ENCODE measurements at places on chromosomes 2 and 18. TPM values are rescaled to one million over a fixed set of nuclear protein-coding genes. Genes with fewer than 3 reads are reported as not detected.

Gene HDAC4
- 25.2 TPM for total RNA-seq

Gene MOCOS
- 0.64 TPM for total RNA-seq

Gene RAB27B
- total RNA-seq: 0.66 TPM

Gene ALPG
- total RNA-seq: not detected

Gene MARCHF7
- 80.7 TPM for total RNA-seq

Gene TRAK2
- total RNA-seq: 42.7 TPM

Gene TFPI
- not detected for total RNA-seq
